Transverse colon (tissue), 4 donors: ENCODE measurements at places on chromosomes 6 and 20. TPM values are rescaled to one million over a fixed set of nuclear protein-coding genes. Genes with fewer than 3 reads are reported as not detected.

KIAA0408 gene
- total RNA-seq, result 4.9 TPM

- no peaks in the 10 kb centered on the region for H3K36me3 ChIP-seq
- no peaks in the 10 kb centered on the region for H3K4me1 ChIP-seq
- H3K27ac ChIP-seq, result no peak overlapping the region
- no peak for DNase-seq
- no peaks in the 10 kb centered on the region for H3K27me3 ChIP-seq
Measured at GRCh38 chr6:138310821-138311220, 66.9 kb upstream of the SMIM28 start.

DNA sequence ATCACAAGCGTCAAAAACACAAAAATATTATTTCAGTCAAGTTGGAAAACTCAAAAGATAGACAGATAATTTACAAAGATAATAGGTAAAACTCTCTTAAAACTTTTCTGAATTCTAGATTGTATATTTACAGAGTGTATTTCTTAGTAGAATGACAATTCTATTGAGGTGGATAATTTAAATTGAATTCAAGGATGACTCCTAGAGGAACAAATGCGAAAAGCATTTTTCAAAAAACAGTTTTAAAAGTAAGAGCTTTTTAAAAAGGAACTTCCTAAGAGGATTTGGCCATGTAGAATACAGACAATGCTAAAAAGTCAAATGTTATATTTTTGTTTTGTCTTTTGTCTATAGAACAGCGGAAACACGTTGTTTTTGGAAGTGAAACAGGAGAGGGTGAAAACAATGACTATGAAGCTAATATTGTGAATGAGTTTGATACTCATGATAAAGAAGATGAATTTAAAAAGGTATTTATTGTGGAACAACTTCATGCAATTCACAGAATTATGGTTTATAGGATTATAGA is 90.1 kb downstream of the DNAH8 start:
- H3K36me3 ChIP-seq, result no peaks in the 10 kb centered on the region
- peaks cover 38% of the 10 kb centered on the region for H3K27me3 ChIP-seq
- DNase-seq, result no peak
- no peak overlapping the region for H3K27ac ChIP-seq
- no peaks in the 10 kb centered on the region for H3K4me1 ChIP-seq

DNA sequence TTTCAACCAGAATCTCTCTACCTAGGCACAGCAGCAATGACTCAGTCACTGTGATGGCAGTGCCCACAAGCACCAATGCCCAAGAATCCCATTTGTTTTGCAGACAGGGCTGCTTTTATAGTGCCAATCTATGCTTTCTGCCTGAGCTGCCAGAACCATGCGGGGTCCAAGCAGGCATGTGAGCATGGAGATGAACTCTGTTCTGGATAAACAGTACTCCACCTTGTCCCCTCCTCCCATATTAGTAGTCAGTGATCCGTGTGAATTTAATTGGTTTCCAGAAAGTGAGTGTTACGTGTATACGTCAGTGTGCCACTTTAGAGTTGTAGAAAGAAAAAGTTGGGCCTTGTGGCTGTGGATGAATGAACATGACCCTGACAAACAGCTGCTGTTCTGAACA is 79.4 kb downstream of the SASH1 start:
- H3K4me1 ChIP-seq, result no peaks in the 10 kb centered on the region
- no peak for DNase-seq
- H3K4me3 ChIP-seq, result no peak overlapping the region
- no peak overlapping the region for H3K27ac ChIP-seq
